B cell (primary cell): ENCODE measurements at places on chromosomes 5 and 9. TPM values are rescaled to one million over a fixed set of nuclear protein-coding genes. Genes with fewer than 3 reads are reported as not detected.

GRCh38 chr5:138604176-138604785, 29.1 kb upstream of the HSPA9 start:
- DNase-seq, result no peak

DNA sequence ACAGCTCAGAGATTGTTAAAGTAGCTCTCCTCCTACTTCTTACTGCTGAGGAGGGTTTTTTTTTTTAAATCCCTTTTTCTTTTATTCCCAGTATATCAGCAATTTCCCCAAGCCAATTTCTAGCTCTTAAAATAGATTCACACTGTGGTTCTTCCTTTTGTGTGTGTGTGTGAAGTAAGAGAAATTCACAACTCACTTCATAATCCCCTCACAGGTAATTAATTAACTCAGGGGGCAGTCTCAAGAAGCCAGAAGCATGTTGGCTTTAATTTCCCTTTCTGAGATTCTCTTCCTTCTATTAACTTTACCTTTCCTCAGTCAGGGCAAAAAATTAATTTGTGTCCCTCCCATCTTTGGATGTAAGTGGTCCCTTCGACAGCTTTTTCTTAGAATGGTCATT, 71.0 kb upstream of the HMHB1 start:
- no peak for DNase-seq

DNA sequence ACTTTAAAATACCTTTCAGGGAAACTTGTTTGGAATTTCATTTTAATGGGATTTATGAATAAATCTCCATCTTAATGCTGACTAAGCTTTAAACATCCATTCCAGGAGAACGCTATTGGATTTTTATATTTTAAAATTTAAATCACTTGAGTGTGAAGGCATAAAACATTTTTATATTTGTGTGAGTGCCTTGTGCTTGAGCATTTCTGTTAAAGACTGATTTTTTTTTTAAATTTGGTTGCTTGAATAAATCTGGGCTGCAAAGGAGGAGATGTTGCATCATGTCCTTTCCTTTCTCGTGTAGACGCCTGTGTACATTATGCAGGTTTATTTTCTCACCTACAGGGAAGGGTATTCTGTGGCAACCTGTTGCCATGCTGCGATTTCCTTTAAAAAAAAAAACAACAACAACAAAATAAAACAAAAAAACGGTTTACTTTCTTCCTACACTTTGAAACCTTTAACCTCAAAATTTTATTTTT, 108.1 kb downstream of the ZNF462 start:
- no peak for DNase-seq

DNA sequence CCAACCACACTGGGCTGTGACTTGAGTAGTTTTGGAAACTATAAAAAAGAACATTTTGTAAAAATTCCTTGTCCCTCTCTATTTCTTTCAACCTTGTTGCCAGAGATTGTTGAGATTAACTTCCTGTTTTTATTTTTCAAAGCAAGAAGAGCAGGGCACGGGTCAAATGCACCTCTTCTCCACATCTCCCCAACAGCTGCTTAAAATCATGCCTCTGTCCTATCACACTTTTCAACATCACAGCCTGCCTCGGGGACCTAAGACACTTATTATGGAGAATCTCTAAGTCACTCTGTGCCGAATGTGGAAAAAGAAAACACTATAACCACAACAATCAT, 280.3 kb upstream of the TNC start:
- no peak for DNase-seq

DNA sequence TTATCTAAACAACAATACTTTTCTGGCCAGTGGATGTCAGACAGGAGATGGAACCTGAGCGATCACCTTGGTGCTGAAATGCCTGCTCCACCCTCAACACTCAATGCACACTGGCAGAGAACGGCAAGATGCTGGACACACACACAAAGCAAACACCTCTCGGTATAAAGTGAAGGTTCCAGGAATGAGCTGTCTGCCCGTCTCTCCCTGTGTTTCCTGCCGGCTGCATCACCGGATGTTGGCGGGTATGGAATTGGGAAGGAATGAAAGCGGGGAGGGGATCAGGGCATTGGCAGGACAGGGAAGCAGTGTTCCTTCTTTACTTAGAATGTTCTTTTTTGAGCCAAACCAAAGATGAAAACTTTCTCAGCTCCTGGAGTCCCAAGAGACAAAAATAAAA, 59.2 kb downstream of the MED10 start:
- DNase-seq, result no peak

DNA sequence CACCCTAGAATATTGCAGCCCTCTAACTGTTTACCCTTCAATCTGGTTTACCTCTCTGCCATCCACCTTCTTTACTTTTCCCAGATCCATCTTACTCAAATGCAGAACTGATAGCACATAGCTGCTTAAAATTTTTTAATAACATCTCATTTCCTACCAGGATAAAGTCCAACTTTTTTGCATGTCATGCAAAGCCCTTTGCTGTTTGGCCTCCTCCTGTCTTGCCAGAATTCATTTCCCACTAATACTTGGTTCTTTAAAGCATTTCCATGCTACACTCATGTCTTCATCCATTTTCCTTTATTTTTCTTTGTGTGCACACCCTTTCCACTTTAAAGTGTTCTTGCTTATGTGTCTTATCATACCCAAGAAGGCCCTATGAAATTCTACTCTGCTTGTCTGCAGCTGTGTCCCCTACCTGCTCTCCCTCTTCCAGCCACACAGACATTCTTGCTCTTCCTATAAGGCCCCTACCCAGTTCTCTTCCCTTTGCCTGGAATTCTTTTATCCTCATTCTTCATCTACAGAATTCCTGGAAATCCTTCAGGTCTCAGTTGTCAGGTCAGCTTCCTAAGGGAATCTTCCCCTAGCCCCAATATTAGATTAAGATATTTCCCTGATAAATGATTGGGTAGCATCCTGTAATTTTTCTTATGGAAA, 50.3 kb downstream of the TLE4 start:
- no peak for DNase-seq

The GABRA1 gene
- not detected in 2 replicates for total RNA-seq

DNA sequence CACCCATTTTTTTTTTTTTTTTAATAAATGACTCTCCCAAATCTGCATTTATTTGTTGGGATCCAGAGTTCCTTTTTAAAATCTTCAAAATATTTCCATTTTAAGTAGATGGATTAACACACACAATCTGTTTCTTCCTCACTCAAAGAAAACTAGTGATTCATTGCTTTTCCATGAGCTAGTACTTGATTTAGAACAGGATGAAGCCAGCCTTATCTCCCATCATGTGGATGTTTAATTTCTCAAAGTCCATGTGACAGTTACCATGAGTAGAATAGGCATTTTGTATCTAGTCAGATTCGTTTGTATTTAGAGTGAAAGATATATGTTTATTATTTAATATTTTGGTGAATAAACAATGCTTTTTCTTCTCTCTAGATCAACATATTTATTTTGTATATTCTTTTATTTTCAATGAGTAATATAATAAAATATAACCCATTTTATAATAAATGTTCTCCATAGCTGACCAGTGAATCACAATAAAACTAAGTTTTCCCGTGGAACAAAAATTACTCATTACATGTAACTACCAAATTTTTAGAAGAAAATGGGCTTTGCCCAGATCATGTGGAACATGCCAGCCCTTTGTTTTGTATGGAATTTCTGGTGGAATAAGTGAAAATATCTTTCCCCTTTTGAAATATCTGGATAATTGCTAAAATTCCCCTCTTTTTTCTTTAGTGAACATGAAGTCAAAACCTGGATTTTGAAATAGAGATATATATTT, 54.9 kb upstream of the RPS23 start:
- no peak for DNase-seq

DNA sequence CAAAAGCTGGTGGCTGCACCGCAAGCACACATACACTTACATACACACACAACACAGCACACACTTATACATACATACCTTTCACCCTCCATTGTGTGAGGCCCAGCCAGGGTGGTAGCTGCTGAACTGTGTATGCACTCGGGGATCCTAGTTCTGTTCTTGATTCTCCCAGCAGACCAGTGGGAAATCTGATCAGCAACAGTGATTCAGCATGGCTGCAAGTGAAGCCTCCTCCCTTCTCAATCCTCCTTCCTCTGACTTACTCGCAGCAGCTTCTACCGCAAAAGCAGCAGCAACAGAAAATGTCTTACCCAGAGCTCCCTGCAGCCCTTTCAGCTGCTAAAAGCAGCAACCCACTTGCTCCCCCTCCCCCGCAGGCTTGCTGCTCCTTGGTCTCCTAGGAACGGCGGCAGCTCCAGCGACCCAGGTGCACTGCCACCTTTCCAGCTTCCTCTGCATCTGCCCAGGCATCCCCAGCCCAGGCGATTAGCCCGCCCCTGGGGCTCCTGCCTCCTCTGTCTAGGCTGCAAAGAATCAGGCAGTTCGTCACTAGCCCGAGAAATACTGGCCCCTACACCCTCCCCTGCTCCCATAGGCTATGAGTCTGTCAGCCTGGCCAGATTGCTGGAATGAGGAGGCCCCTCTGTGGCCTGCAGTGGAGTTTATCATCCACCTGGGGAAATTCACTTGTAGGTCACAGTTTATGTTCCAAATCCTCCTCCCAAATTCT, at the start of gene KLHL3:
Gene KLHL3, minus strand, starts transcription at position 535 of the 730 bp plus-strand sequence. Its CDS starts 443 bp downstream, at position 92.
- peak; percentile 36 for DNase-seq

DNA sequence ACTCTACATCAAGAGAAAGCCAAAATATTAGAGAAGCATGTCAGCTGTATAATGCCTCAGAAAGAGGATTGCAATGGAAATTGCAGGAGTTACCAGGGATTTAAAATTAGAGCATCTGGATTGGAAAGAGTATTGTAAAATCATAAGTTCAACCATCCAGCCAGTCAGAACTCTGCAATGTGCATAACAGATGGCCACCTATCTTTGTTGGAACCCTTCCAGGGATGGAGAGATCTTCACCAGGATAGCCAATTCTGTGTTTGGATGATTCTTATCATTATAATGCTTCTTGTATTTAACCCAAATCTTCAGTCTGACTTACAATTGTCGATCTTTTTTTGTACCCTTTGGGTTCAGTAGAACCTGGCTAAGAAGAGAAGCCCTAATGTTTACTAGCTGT, 164.4 kb downstream of the TLR4 start:
- DNase-seq, result no peak

DNA sequence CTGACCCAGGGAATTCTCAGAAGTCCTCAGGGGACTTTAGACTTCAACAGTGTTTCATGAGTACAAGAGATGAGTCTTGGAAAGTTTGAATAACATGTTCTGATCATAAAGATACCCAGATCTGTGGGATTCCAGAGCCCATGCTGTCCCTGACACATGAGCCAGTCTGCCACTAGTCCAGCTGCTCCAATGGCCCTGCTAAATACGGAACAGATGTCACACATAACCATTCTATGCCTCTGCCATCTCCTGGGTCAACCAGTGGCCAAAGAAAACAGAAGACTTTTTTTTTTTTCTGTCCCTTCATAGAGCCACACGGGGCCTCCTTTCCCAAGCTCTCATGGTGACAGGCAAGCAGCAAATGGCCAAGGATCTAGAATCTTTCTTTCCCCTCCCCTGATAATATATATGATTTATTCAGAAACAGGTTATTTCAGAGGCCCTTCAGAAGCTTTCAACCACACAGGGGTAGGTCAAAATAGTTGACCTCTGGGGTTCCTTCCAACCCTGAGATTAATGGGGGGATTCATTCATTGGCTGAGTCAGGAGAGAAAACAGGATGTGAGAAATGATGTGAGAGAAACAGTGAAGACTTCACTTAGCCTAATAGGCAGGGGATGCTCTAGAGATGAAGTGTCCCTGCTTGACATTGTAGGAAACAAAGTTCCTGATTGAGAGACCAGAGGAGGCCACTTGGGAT, 367.7 kb downstream of the CDK5RAP2 start:
- no peak for DNase-seq

DNA sequence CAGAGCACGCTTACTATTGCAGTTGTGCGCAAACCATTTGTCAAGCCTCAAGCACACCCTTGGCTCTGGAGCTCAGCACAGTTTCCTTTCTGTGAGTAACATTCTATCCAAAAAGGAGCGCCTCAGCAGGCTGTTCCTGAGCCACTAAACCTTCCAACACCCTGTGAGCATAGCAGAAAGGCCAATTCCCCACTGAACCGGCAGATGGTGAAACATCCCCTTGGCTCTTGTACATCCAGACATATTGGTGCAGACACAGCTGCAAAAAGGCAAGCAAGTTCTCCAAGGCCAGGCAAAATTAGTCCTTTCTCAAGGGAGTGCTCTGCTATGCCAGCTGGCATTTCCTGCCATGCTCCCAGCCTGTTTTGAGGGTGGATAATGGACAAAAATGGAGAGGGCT, 44.1 kb upstream of the CEMIP2 start:
- DNase-seq, result no peak

The FAM221B gene
- total RNA-seq, result not detected in 2 replicates

DNA sequence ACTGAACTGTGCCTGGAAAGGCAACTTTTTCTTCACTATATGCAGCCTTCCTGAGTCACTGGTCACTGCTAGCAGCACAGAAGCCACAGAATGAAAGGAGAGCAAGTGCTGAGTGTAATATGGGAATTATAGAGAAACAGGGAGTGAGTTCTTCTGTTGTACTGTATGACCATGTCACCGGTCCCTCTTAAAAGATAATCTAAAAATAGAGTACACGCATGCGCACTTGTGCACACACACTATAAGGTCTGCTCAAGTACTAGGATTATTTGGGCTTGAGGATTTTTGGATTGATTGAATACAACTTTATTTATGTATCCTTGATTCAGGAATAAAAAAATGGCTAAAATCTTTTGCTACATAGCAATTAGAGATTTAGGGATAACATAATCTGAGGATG, 571.9 kb downstream of the PDE4D start:
- DNase-seq, result no peak

DNA sequence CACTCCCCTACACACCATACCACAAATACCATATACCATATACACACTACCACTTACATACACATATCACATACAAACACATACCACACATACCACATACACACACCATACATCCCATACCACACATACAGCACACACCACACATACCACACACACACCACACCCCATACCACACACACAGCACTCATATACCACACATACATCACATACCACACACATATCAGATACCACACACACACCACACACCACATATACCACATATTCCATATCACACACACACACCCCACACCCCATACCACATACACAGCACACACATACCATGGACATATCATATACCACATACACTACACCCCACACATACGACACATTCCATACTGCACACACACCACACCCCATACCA, 276.6 kb downstream of the GADD45G start:
- DNase-seq, result no peak

- DNase-seq, result no peak
These were observed 69.0 kb upstream of the HRH2 start for GRCh38 chr5:175588709-175589429.

DNA sequence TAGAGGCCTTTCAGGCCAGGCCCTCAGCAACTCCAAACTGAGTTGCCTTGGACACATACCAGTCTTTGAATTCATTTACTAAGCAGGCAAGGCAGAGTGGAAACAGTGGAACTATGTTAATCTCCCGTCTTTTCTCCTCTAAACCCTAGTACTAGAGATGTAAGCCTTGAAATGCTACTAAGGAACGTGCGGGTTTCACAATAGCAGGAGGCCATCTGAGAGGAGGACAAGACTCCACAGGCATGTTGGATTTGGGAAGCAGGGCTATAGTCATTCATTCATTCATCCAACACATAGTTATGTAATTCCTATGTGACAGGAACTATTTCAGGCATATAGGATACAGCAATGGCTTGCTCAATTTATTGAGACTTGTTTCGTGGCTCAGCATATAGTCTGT, 3.3 kb upstream of the OCLN start:
- DNase-seq, result no peak
